ENCODE measurements at places on chromosomes 13 and 19. TPM values are rescaled to one million over a fixed set of nuclear protein-coding genes. Genes with fewer than 3 reads are reported as not detected.

The ERICH6B gene
- not detected for total RNA-seq

- H3K27me3 ChIP-seq = no peaks in the 10 kb centered on the region
- no peaks in the 10 kb centered on the region for H3K36me3 ChIP-seq
- DNase-seq = no peak
Measured at GRCh38 chr13:93411186-93411680, 184.6 kb downstream of the GPC6 start.

DNA sequence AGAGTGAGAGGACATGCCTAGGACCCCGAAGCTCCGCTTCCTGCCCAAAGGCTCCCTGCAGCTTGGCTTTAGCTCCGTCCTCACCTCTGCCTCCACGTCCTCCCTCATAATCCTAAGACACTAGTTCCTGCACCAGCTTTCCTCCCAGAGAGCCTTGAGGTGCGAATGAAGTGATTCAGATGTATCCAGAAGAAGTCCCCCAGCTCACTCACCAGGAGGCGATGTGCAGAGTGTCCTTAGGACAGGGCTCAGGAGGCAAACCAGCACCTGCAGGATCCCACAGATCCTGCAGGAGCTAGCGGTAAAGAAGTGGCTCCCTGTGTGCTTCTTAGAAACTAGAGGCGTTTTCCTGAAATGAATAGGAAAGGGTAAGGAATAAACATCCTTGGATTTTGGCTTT lies 109.7 kb downstream of the HSPH1 start:
- H3K4me1 ChIP-seq = peaks cover 13% of the 10 kb centered on the region
- H3K4me3 ChIP-seq = no peak overlapping the region
- peaks cover 9% of the 10 kb centered on the region for H3K27me3 ChIP-seq
- H3K27ac ChIP-seq = no peak overlapping the region
- no peaks in the 10 kb centered on the region for H3K36me3 ChIP-seq

DNA sequence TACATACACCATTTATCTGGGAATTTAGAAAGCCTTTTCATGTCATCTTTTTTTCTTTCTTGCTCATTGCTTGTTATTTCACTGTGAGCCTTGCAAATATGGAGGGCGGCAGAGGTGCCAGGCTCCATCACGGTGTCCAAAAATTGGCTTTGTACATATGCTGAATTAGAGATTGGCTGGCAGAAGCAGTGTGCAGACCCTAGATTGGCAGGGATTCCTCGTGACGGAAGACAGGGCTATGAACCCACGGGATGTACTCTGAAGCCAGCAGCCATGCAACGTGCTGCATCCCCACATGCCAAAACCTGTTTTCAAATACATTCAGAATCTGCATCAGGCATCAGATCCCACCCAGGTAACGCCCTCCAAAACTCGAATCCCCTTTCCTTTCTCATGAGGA lies 142.8 kb downstream of the ZIC5 start:
- H3K36me3 ChIP-seq = no peaks in the 10 kb centered on the region
- H3K4me3 ChIP-seq = no peak overlapping the region
- H3K27me3 ChIP-seq = no peaks in the 10 kb centered on the region
- no peak for DNase-seq
- H3K4me1 ChIP-seq = no peaks in the 10 kb centered on the region

The ZIM2 gene
- not detected for total RNA-seq

GRCh38 chr13:110782185-110782584 lies 68.7 kb downstream of the ING1 start:
- peaks cover 2% of the 10 kb centered on the region for H3K36me3 ChIP-seq
- DNase-seq = no peak
- H3K4me1 ChIP-seq = no peaks in the 10 kb centered on the region
- H3K4me3 ChIP-seq = no peak overlapping the region
- peaks cover 13% of the 10 kb centered on the region for H3K27me3 ChIP-seq
- no peak overlapping the region for H3K27ac ChIP-seq

The ZNF154 gene
- 3.1 TPM for total RNA-seq

- H3K4me1 ChIP-seq = no peaks in the 10 kb centered on the region
- no peak for DNase-seq
- H3K4me3 ChIP-seq = no peak overlapping the region
- no peaks in the 10 kb centered on the region for H3K36me3 ChIP-seq
Measured at GRCh38 chr19:33396701-33397535, 23.4 kb downstream of the CEBPG start.

- peaks cover 30% of the 10 kb centered on the region for H3K4me1 ChIP-seq
- no peak overlapping the region for H3K4me3 ChIP-seq
- H3K36me3 ChIP-seq = peaks cover 1% of the 10 kb centered on the region
- H3K27ac ChIP-seq = no peak overlapping the region
- peaks cover 1% of the 10 kb centered on the region for H3K27me3 ChIP-seq
Measured at GRCh38 chr13:23754506-23754905, 134.7 kb downstream of the MIPEP start.

GRCh38 chr13:94177041-94177440 lies 302.4 kb downstream of the DCT start:
- H3K4me3 ChIP-seq = no peak overlapping the region
- peaks cover 3% of the 10 kb centered on the region for H3K4me1 ChIP-seq
- H3K27me3 ChIP-seq = peaks cover 2% of the 10 kb centered on the region
- H3K36me3 ChIP-seq = no peaks in the 10 kb centered on the region

- peaks cover 2% of the 10 kb centered on the region for H3K27me3 ChIP-seq
- DNase-seq = no peak
- no peaks in the 10 kb centered on the region for H3K36me3 ChIP-seq
- H3K27ac ChIP-seq = peak overlapping the region; percentile 60
Measured at GRCh38 chr19:14023404-14024235, 4.3 kb upstream of the RLN3 start.

The CYP2A7 gene
- not detected for total RNA-seq

- H3K27ac ChIP-seq = no peak overlapping the region
- H3K27me3 ChIP-seq = no peaks in the 10 kb centered on the region
- H3K4me3 ChIP-seq = no peak overlapping the region
- DNase-seq = no peak
- H3K4me1 ChIP-seq = no peaks in the 10 kb centered on the region
- no peaks in the 10 kb centered on the region for H3K36me3 ChIP-seq
Measured at GRCh38 chr19:56885173-56885985, 44.9 kb upstream of the PEG3 start.

DNA sequence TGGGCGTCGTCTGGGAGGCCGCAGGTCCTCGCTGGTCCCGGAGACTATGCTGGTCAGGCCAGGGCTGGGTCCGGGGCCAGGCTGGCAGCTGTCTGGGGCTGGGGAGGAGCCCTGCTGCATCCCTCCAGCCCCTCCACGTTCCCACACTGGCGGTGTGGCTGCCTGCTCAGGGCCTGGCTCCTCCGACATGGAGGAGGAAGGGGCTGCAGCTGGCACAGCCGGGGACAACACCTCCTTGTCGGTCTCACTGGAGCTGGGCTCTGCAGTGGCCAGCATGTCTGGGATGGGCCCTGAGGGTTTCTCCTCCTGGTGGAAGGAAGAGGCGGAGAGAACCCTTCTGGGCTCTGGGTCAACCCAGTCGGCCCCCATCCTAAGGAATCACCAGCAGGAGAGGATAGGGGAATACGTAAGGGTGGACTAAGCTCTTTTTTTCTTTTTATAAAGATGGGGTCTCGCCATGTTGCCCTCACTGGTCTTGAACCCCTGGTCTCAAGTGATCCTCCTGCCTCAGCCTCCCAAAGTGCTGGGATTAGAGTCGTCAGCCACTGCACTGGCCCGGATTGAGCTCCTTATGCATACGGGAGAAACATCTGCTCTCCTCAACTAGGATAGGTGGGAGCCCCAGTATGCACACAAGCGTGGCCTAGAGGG lies 806 bp downstream of the ZNF414 start:
- H3K4me1 ChIP-seq = peaks cover 32% of the 10 kb centered on the region
- H3K4me3 ChIP-seq = peak overlapping the region; percentile 94
- H3K27me3 ChIP-seq = no peaks in the 10 kb centered on the region
- H3K27ac ChIP-seq = peak overlapping the region; percentile 100
- H3K36me3 ChIP-seq = peaks cover 11% of the 10 kb centered on the region

Measured in activated CD4-positive, alpha-beta T cell treated with anti-CD3 and anti-CD28 coated beads, Interleukin-2, amount 10 ng/mL, durations not matched to agents 24 days and 14 days (primary cell).